Hepatic stellate cell (primary cell): ENCODE measurements at places on chromosomes 13 and 19.

DNA sequence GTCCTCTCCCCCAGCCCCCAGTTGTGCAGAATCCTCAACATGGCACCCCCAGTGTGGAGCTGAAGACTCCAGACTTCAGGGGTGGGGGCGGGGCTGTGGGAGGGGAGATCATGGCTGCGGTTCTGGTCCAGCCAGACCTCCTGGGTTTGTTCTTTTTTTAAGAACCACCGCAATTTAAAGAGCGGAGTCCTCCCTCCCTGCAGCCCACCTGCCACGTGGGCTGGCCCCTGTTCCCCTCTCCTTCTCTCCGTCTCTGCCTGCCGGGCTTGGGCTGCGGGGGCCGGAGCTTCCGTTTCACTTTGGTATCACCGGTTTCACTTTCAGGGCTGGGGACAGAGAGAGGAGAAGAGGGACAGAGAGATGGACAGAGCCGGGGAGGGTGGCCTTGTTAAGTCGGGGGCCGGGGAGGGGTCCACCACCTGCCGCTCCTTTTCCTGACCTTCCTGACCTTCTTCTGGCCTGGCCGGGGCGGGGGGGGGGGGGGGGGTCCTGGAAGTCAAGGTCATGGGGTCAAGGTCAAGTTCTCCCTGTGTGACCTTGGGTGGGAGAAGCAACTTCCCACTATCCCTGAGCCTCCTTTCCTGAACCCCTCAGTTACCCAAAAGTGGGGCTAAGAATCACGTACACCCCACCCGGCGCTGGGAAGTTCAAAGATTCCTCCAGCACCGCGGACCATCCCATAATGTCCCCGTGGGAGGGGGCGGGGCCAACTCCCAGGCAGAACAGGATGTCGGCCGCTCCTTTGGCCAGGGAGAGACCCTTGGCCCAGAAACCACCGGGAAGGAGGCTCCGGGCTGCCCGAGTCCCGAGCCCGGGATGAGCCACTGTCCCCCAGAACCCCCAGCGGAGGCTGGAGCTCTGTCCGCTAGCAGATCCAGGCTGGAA is 11.3 kb upstream of the ZBTB7A start:
- DNase-seq = peak; percentile 58

GRCh38 chr19:1365319-1366269 is 18.1 kb upstream of the NDUFS7 start:
- DNase-seq = no peak

DNA sequence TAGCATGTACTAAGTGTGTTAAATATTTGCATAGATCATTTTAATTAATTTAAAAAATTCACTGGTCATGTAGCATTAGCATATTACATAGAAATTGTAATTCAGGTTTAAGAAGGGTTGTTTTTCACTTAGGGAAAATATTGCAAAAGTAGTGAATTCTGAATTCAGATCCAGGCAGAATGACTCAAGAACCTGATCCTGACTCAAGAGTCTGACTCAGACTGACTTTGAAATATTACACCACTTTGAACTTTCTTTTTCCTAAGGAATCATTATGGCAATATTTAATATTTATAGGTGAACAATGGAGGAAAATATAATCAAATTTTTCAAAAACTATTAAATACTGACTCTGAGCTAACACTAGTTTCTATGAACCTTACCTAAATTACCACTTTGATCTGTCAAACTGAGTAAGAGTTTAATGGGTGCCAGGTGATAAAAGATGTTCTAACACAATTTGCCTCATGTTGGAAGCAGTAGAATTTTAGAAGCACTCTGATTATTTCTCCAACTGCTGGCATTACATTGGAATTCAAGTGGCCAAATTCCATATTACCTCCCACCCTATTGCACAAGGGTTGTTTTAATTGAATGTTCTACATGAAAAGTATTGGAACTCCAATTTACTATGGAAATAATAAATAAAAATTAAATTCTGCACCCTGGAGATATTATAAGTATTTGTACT is 261.6 kb downstream of the SLITRK1 start:
- no peak for DNase-seq

GRCh38 chr19:44800461-44800860 is 8.4 kb upstream of the BCAM start:
- DNase-seq = peak; percentile 92

DNA sequence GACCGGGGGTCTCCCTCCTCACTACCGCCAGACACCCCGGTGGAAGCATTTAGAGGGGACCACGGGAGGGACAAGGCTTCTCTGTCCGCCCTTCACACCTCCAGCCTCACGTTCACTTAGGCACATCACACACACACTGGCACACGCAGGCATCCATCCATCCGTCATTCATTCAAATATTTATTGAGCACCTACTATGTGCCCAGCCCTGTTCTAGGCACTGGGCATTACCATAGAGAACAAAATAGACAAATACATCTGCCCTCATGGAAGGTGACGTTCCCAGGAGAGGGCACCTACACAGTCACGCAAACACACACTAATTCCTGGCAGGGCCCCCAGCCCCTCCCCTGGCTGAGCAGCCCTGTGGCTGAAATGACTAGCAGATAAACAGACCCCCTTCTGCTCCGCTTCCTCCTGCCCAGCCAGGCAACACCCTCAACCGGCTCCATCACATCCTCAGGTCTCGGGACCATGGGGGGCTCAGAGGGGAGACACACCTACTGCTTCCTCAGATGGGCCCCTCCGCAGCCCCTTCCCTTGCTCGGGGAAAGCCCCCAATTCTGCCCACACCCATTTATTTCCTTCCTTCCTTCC is 3.7 kb upstream of the NOP53 start:
- no peak for DNase-seq

- no peak for DNase-seq
Observed at GRCh38 chr13:98664924-98665637, 87.4 kb downstream of the SLC15A1 start.

DNA sequence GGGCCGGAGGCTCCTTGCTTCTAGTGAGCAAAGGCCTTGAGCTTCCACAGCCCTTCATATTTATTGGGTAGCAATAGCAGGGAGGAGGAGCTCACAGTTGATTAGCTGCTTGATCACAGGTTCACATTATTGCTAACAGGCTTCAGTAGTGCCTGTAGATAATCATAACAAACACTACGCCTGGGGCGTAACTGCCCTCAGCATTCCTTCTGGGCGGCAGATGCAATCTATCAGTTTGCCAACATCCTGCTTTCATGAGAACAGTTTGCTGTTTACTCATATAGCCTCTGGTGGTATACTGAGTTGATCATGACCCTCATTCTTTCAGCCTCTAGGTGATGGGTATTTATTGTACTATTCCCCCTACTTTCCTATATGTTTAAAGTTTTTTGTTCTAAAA is 149.4 kb downstream of the B3GLCT start:
- DNase-seq = no peak

GRCh38 chr19:49940482-49940791 is 11.1 kb upstream of the NUP62 start:
- no peak for DNase-seq

GRCh38 chr13:22062478-22063205 is 391.8 kb downstream of the FGF9 start:
- DNase-seq = no peak

DNA sequence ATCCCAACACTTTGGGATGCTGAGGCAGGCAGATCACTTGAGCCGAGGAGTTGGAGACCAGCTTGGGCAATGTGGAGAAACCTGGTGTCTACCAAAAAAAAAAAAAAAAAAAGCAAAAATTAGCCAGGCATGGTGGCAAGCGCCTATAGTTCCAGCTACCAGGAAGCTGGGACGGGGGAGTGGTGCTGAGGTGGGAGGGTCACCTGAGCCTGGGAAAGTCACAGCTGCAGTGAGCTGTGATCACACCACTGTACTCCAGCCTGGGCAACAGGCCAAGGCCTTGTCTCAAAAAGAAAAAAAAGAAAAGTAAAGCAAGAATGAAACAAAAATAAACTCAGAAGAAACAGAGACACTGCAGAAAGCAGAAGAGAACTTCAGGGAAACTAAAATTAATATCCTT is 31.6 kb downstream of the MTRF1 start:
- no peak for DNase-seq

- DNase-seq = no peak
Observed at GRCh38 chr19:35249146-35249847, 495 bp downstream of the LSR start.
